Vagina (tissue), 2 donors: ENCODE measurements at places on chromosomes 7 and 10. TPM values are rescaled to one million over a fixed set of nuclear protein-coding genes. Genes with fewer than 3 reads are reported as not detected.

Gene CUBN
- total RNA-seq: 4.4 TPM

Gene MMP21
- total RNA-seq: not detected

Gene EIF5AL1
- total RNA-seq: not detected

Gene DLX6
- not detected for total RNA-seq

Gene TSPAN33
- total RNA-seq: 2.7 TPM

Gene VAX1
- not detected for total RNA-seq

Gene NUTM2B
- total RNA-seq: 0.25 TPM

Gene EPHB6
- total RNA-seq: 68.3 TPM

Gene CACUL1
- total RNA-seq: 13.8 TPM
